Sigmoid colon (tissue), 7 donors: ENCODE measurements at places on chromosomes 4 and X.

DNA sequence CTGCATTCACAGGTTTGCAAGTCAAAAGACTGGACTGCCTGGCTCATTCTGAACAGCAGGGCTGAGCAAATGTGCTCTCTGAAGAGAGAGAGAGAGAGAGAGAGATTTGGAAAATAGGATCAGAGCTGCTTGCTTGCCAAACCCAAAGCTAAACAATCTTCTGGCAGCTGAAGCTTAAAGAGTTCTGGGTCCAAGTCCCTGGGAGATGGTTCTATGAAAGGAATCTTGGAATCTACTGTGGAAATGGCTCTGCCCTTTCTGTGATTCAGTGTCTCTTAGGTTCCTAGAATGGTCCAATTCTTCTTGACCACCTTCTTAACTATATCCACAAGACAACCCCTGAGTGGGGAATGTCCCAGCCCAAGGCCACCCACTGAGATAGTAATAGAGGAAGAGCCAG is 66.1 kb upstream of the EFNB1 start:
- H3K27ac ChIP-seq, result peak overlapping the region; percentile 2
- H3K36me3 ChIP-seq, result no peaks in the 10 kb centered on the region
- no peak overlapping the region for H3K4me3 ChIP-seq

- H3K4me3 ChIP-seq, result no peak overlapping the region
- no peak for DNase-seq
- H3K27me3 ChIP-seq, result no peaks in the 10 kb centered on the region
- H3K27ac ChIP-seq, result no peak overlapping the region
- H3K4me1 ChIP-seq, result no peaks in the 10 kb centered on the region
These were observed 26.7 kb downstream of the NR3C2 start for GRCh38 chr4:148415500-148415899.

- H3K4me3 ChIP-seq, result no peak overlapping the region
- H3K27me3 ChIP-seq, result no peaks in the 10 kb centered on the region
- H3K4me1 ChIP-seq, result no peaks in the 10 kb centered on the region
- H3K27ac ChIP-seq, result no peak overlapping the region
- DNase-seq, result no peak
These were observed 53.9 kb upstream of the RPS6KA3 start for GRCh38 chrX:20320461-20321159.

DNA sequence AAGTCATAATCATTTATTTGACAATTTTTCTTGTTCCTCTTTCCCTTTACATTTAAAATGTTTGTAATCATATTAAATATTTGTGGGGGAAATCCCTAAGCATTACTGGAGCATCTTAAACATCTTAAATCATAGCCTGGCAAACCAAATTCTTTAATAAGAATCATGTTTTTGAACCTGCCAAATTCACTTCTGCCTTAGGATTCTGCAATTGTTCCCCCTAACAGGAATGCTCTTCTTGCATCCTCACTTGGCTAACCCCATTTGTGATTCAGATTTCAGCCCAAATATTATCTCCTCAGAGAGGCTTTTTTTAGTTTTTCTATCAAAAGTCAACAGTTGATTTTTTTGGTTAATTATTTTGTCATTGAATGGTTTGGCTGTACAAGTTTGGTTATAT is 241.1 kb downstream of the MAPK10 start:
- no peaks in the 10 kb centered on the region for H3K4me1 ChIP-seq
- H3K36me3 ChIP-seq, result no peaks in the 10 kb centered on the region
- H3K27ac ChIP-seq, result no peak overlapping the region
- no peak for DNase-seq
- no peaks in the 10 kb centered on the region for H3K27me3 ChIP-seq
- no peak overlapping the region for H3K4me3 ChIP-seq

DNA sequence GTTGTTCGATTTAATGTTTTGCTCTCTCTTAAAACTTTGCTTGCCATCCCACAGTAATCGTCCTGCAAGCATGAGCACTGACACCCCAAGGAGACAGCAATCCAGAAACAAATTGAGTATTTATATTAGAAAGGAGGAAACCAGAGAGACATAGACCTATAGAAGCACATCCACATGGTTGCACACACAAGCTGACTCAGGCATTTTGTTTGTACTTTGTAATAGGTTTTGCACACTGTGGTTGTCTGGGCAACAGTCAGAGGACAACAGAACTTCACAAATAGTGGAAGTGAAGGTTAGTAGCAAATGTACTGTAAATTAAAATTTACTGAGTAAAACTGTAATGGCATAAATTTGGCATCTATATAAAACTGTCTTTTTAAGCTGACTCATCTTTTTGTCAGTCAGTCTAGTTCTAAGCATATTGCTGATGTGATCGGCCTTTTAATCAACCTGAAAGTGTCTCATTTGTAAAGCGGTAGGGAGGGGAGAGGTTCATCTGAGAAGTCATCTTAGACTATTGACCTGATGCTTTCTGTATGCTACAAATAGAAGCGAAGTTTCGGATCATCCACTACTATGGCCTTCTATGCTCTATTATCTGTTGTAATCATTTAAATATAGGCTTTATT is 1624.7 kb downstream of the ARAP2 start:
- H3K27me3 ChIP-seq, result no peaks in the 10 kb centered on the region
- H3K4me1 ChIP-seq, result no peaks in the 10 kb centered on the region
- H3K36me3 ChIP-seq, result no peaks in the 10 kb centered on the region
- no peak overlapping the region for H3K4me3 ChIP-seq
- no peak for DNase-seq

DNA sequence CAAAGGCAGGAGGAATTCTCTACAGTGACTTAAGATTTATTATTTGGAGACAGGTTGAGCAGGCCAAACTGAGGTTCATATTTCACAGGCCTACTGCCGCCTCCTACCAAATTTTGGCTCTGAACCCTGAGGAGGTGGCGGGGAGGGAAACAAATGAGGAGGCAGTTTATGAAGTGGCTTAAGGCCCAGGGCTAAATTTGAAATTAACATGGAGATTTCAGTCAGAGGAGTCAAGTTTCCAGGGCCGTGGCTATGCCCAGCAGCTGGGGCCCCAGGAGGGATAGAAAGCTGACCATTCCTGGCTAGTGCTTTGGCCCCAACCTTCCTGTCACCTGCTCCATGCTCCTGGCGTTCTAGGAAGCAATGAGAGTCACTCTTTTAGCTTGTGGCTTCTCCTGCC is 73.4 kb upstream of the ARHGAP36 start:
- H3K36me3 ChIP-seq, result no peaks in the 10 kb centered on the region
- no peak overlapping the region for H3K27ac ChIP-seq
- no peaks in the 10 kb centered on the region for H3K27me3 ChIP-seq
- DNase-seq, result no peak
- H3K4me3 ChIP-seq, result no peak overlapping the region

- no peak for DNase-seq
- no peak overlapping the region for H3K4me3 ChIP-seq
- no peaks in the 10 kb centered on the region for H3K27me3 ChIP-seq
- H3K36me3 ChIP-seq, result no peaks in the 10 kb centered on the region
These were observed 2266.1 kb downstream of the PCDH7 start for GRCh38 chr4:32986236-32986635.

DNA sequence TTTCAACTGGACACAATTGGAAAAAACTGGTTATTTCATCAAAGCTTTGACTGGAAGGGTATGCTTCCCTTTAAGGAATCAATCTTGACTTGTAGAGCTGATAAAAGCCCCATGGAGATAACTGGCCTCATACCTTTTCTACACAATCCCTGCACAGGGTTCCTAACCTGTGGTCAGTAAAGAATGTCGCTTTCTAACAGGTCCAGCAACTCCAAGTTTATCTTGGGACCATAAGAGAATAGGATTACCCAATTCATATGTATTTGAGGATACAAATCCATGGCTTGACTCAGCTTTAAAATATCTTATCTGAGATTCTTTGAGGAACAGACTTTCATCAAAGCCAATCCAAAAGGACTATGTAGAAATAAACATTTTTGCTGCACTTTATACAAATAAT is 1399.8 kb upstream of the PABPC4L start:
- H3K4me3 ChIP-seq, result no peak overlapping the region
- H3K27me3 ChIP-seq, result no peaks in the 10 kb centered on the region
- no peak for DNase-seq
- no peak overlapping the region for H3K27ac ChIP-seq
- H3K4me1 ChIP-seq, result no peaks in the 10 kb centered on the region
- H3K36me3 ChIP-seq, result no peaks in the 10 kb centered on the region
